ENCODE measurements at places on chromosomes 1 and 21. TPM values are rescaled to one million over a fixed set of nuclear protein-coding genes. Genes with fewer than 3 reads are reported as not detected.

DNA sequence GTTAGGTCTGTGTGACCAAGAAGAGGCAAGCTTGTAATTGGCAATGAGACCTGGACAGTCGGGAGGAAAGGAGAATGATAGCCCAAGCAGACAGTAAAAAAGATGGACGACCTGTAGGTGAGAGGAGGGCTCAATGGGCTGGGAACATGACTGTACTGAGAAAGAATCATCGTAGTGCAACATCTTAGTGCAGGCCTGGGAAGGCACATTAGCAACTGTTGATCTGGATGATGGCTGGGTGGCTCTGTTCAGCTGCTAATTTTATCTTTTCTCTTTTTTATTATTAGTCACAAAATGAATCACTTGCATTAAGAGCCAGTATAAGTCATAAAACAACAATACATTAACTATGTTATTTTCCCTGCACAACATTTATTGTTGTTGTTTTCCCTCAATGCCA, 32.9 kb downstream of the IFI44 start:
- no peak for ATAC-seq

- no peak for ATAC-seq
Observed at GRCh38 chr1:199551967-199552565, 475.4 kb upstream of the NR5A2 start.

DNA sequence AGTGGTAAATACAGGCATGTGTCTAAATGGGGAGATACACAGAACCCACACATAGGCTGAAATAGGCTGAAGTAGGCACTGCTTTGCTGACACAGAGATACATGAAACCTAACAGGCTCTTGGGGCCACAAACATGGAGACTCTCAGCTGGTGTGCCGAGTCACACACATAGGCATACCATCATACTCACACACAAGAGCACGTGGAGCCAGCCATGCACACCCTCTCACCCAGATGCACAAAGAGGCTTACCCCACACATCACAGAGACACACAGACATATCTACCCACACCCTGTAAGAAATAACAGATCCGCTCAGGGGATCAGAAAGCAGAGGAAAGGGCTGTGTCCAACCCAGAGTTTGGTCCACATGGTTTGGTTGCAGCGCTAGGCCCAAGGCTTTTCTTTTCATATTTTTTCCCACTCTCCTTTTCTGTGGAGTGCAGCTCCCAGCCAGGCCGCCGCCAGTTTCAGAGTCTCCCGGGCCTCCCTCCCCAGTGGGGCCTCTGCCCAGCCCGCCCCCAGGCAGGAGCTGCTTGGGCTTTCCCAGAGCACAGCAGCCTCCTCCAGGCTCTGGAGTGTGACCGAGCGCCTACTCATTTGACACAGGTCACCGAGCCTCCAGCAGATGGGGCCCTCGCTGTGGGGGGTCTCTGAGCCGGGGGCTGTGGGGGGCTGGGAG, 3.9 kb upstream of the POU3F1 start:
- no peak for ATAC-seq

GRCh38 chr1:201009962-201010645, 13.4 kb downstream of the KIF21B start:
- no peak for ATAC-seq

The FCN3 gene
- total RNA-seq, result 2.4 TPM

DNA sequence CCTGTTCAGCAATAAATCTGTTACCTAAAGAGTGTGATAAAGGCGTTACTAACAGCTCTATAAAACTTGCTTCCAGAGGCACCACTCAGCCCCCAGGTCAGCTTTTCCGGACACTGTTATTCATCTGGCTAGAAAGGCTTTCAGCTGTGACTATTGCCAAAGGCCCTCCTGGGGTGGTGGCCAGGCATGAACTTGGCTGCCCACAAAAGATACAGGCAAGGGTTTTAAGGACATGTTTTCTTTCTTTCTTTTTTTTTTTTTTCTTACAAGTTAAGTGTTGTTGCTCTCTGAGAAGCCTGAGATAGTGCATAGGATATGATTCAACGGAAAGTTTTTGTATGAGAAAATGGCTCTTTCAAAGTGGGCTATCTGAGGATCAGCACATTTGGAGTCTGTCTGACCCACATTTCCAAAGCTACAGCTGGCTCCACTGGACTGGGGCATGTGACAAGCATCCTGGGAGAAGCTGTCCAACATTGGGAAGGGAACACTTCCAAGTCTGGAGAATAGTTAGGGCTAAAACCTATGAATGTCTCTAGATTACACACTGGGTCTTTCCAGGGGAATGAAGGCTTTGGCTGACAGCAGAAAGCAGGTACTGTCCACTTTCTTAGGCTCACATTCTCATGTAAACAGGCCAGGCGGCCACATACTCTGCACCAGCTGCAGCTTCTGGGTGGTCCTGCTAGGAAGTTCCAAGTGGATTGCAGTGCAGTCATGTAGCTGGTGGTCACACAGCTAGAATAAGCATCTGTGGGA, 639.7 kb downstream of the LMO4 start:
- no peak for ATAC-seq

DNA sequence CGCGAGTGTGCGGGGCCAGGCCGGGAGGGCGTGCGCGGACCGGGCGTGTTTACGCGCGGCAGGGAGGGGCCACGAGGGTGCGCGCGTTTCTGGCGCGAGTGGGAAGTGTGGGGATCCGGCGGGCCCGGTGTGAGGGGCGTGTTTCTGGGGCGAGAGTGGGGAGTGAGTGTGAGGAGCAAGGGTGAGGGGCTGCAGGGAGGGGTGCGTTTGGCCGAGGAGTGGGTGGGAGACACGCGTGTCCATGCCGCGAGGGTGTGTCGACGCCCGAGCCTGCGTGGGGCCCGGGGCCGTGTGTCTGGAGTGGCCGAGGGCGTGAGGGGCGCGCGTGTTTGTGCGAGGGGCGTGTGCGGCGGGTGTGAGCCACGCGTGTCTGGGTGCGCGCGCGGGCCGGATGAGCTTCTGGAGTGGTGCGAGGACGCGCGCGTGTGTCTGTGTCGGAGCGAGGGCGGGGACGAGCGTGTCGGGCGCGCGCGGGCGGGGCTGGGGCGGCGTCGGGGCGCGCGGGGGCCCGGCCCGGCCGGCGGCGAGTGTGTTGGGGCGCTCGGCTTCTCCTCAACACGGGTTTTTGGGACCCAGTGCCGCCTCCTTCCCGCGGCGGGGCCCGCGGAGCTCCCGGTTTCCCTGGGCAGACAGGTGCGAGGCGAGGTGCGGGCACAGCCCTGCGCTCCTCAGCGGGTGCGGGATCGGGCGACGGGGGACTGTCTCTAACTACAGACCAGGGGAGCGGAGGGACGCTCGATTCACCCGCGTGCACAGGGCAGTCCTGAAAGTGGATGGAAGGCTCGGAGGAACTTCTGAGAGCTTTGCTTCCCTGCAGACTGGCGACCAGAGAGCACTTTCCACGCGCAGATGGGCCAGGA, 65.8 kb upstream of the VAMP3 start:
- ATAC-seq, result no peak

DNA sequence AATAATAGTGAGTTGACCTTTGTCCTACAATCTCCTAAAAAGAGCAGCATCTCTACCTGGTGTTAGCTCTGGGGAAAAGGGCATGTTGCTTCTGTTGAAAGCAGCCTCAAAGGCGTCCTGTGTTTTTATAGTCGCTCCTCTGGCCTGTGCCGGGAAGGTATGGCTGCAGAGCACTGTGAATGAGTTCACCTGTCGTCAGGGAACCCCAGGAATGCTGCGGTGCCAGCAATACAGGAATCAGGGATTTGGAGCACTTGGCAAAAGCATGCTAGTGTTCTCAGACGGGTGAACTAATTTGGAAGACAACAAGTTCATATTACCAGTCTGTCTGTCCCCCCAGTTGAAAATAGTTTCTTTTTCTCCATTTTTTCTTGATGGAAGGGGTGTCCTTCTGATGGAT, 60.3 kb upstream of the PGD start:
- ATAC-seq, result peak; percentile 56

The SEC22B gene
- total RNA-seq, result 8.9 TPM

- no peak for ATAC-seq
Observed at GRCh38 chr1:172932981-172933380, 117.8 kb downstream of the TNFSF18 start.

DNA sequence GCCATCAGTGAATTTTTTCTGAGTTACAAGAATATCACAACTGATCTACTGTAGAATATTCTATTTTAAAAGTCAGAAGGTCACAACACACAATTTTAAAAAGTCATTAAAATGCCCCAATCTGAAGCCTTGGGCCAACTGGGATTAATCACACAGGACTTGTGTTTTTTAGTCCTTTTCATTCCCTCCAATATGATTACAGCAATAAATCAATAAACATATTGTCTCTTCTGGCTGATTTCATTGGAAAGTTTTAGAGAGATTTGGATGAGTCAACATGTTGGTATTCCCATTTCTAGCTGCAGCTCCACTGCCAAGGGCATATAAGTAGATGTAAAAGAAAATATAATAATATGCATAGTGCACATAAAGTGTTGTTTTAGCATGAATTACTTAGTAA, 85.8 kb downstream of the NIBAN1 start:
- no peak for ATAC-seq

The ETNK2 gene
- 2.8 TPM for total RNA-seq

DNA sequence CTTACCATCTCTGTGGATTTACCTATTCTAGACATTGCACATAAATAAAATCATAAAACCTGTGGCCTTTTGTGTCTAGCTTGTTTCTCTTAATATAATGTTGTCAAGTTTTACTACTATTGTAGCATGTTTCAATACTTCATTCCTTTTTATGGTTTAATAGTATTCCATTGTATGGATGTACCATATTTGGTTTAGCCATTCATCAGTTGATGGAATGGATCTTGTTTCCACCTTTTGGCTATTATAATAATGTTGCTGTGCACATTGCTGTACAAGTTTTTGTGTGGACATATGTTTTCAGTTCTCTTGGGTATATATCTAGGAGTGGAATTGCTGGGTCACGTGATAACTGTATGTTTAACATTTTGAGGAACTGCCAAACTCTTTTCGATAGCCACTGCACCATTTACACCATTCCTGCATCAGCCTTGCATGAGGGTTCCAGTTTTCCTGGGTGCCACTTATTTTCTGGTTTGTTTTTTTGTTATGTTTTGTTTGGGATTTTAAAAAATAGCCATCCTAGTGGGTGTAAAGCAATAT, 66.9 kb downstream of the RNF220 start:
- no peak for ATAC-seq

- ATAC-seq, result no peak
Observed at GRCh38 chr1:170481000-170481399, 51.0 kb upstream of the GORAB start.

DNA sequence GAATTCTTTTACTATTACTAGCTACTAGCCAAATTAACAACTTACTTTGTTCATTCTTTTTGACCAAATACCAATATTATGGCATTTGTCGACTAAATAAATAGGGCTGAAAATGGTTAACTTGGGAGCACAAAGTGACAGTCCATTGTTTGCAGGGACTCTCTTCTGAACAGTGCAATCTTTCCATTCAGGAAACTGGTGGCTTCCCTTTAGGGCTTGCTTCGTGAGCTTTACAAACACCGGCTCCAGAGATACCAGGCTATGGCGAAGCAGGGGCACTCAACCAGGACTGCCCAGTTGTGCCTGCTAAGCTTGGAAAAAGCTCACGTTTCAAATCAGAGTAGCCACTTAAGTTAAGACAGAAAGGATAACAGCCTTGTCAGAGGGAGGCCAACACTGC, 12.3 kb downstream of the RAB42 start:
- no peak for ATAC-seq

The REN gene
- not detected for total RNA-seq

DNA sequence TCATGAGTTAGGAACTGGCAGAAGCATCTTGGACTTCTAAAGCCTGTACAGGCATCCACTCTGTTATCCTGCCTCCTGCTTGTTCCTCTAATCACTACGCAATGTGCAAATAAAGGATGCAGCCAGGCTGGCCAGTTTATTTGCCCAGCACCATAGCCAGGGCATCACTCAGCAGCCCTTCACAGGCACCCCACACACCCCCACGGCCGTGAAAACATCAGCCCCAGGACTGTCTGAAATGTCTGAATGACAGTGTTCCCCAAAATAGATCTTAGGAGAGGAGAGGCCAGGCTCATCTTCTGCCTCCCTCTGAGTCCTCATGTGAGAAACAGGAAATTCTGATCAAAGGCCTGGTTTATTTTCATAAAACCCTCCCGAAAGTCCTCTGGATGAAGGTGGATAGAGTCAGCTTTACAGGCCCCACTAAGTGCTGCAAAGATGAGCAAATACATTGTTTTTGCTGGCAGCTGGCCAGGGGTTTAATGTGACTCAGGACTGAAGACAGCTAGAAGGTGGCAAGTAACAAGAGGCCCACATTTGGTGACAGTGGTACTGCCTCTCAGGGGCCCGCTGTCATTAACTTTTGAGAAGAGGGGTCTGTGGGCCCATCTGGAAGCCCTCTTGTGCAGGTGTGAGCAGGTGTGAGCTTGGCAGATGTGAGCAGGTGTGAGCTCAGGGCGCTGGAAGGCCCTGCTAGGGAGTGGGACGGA, 32.9 kb downstream of the GRHL3 start:
- ATAC-seq, result no peak

The TFAP2E gene
- 1.1 TPM for total RNA-seq

The FAM72C gene
- 2.8 TPM for total RNA-seq

GRCh38 chr1:155977690-155978324, 540 bp downstream of the ARHGEF2 start:
- ATAC-seq, result peak; percentile 47

DNA sequence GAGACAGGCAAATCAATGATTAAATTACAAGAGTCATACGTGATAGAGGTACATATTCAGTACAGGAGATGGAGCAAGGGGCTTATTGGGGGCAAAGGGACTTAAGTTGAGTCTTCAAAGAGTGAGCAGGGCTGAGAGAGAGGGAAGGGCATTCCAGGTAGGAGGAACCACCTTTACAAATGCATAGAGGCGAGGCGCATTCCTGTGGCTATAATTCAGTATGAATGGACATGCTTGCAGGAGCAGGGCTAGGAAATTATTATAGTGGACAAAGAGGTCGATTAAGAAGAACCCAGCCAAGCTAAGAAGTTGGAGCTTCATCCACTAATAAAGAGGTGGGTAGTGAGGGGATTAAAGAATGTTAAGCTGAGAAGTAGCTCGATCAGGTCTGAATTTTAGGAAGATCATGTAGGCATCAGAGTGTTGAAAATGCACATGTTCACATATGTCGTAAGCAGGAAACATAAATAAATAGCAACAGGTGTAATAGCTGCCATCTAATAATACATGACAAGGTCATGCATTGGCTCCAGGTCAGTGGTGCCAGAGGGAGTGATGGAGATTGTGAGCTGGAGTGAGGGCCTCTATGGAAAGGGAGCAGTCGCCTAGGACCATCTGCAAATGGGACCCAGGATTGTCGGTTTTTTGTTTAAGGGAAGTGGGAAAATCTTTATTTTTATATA, 12.0 kb upstream of the HNRNPU start:
- no peak for ATAC-seq

DNA sequence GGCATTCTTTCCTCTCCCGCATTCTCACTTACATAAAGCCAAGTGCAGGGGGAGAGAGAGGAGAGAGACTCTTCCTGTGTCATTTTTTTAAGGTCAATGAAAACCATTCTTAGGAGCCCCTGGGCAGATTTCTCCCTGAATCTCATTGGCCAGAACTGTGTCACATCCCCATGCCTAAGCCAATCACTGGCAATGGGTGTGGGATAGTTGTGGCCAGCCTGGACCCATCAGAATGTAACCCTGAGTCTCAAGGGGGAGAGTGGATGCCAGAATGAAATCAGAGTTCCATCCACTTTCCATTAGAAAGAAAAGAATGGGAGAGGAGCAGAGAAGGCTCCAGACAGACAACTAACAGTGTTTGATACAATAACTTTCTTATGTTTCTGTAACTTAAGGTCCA, 31.2 kb upstream of the COQ8A start:
- ATAC-seq, result no peak
